Stimulated activated CD8-positive, alpha-beta memory T cell treated with anti-CD3 and anti-CD28 coated beads, Interleukin-4, amount 100 ng/mL, for 4 hours (primary cell): ENCODE measurements at places on chromosomes 2 and 18.

DNA sequence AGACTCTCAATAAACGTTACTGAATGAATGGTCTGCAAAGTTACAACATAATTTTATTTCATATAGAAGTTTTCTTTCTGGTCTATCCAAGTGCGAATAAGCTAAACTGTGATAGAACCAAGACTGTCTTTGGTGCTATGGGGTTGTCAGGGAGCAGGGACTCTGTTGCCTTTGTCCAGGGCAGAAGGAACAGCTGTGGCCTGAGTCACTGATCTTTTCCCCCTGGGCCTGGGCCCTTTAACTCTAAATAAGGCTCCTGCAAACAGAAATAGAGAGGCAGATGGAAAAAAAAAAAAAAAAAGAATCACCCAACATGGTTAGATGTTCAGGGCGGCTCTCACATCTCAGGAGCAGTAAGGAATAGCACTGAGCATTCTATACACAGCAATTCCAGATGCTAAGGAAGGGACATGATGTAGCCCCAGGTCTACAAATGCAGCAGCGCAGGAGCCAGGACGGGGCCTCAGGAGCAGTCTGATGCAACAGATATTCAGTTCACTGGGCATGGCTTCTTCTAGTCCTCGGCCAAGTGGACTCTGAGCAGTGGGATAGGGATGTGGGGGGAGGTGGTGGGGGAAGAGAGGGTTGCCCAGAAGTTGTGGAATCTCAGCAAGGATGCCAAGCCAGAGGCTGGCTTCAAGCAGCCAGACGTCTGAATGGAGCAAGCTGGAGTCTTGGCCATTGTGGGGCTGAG is 247.1 kb upstream of the SIX2 start:
- no peak for DNase-seq

- no peak for DNase-seq
Observed at GRCh38 chr2:148939271-148939670, 64.2 kb downstream of the KIF5C start.

DNA sequence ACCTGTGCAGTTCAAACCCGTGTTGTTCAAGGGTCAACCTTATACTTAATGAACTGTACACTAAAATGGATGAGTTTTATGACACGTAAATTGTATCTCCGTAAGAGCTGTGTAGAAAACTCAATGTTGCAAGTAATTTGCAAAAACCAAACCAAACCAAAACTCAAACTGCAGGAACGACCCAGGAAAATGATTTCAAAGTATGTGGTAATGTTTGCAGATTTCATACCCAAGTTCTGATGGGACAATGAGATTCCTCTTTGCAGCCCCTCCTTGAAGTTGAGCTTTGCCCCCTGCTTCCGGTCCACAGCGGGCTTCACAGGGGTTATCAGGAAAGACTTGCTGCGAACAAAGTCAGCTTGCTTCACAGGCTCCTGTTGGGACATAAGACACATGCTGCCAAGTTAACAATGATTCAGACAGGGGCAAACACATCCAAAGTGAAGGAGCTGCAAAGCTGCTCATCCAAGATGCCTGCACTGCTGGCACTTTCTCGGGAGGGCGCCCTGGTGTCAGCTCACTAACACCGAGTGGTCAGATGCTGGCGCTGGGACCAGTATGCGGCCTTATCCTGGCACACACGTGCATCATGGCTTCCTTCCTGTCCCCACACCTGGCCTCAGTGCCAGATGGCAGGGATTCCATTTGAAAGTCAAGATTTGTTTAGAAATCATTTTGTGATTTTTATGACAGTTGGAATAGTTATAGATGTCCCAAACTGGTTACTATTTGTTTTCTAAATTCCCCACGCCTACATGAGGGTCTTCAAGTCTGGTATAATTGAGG is 65.2 kb upstream of the MGAT4A start:
- DNase-seq = no peak

- DNase-seq = no peak
Observed at GRCh38 chr2:29233428-29233827, 118.2 kb downstream of the CLIP4 start.

- no peak for DNase-seq
Observed at GRCh38 chr18:68942230-68942629, 144.3 kb downstream of the CCDC102B start.

GRCh38 chr2:27720004-27720551 is 51.4 kb upstream of the MRPL33 start:
- peak; percentile 38 for DNase-seq

GRCh38 chr18:251572-251971 is 16.3 kb downstream of the THOC1 start:
- DNase-seq = no peak
